ENCODE measurements at places on chromosomes 1 and 21. TPM values are rescaled to one million over a fixed set of nuclear protein-coding genes. Genes with fewer than 3 reads are reported as not detected.

TLCD4 gene
- polyA plus RNA-seq, result 0.96 TPM

DNA sequence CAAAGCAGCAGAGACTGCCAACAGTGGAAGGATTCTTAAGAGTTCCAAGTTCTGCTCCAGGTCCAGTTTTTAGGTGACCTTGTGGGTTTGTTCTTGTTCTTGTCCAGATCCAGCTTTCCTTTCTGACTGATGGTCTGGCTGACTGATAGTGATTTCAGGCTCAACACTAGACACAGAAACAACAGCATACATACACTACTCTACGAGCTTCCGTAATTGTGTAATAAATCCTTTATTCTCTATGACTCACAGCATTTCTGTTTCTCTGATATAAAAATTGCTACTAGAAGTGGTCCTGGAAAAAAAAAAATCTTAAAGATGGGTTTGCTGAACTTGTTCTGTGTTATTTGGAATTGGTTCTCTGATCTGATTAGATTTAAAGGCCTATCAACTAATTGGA lies 62.2 kb upstream of the PTCH2 start:
- no peak overlapping the region for H3K4me3 ChIP-seq
- no peaks in the 10 kb centered on the region for H3K36me3 ChIP-seq
- DNase-seq, result no peak

EXO5 gene
- polyA plus RNA-seq, result 7.4 TPM

GRCh38 chr21:40610345-40610744 lies 236.6 kb downstream of the DSCAM start:
- no peaks in the 10 kb centered on the region for H3K27me3 ChIP-seq
- DNase-seq, result no peak
- H3K36me3 ChIP-seq, result no peaks in the 10 kb centered on the region
- no peaks in the 10 kb centered on the region for H3K4me1 ChIP-seq
- no peak overlapping the region for H3K27ac ChIP-seq

CYP4A11 gene
- polyA plus RNA-seq, result not detected

DNA sequence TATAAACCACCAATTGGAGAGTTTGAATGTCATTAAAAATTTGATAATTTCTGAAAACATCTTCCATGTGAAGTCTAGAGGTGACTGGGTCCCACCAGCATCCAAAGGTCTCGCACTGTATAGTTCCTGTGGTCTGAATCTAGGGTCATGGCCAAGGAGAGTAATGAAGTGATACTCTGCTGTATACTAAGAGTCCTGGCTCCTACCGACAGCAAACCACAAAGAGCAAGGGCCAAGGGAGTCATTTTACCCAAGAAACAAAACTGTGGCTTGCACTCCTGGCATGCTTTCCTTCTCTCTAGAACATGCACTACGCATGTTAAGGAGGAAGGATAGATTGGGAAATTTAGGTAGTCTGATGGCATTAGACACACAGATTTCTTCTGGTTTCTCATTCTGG lies 115.6 kb downstream of the BRINP2 start:
- H3K27me3 ChIP-seq, result no peaks in the 10 kb centered on the region
- DNase-seq, result no peak

GRCh38 chr1:177937931-177938330 lies 31.9 kb downstream of the SEC16B start:
- H3K36me3 ChIP-seq, result no peaks in the 10 kb centered on the region
- no peak for DNase-seq
- H3K4me1 ChIP-seq, result no peaks in the 10 kb centered on the region
- no peak overlapping the region for H3K27ac ChIP-seq
- no peaks in the 10 kb centered on the region for H3K27me3 ChIP-seq

- H3K27ac ChIP-seq, result no peak overlapping the region
- H3K27me3 ChIP-seq, result no peaks in the 10 kb centered on the region
- DNase-seq, result no peak
- H3K36me3 ChIP-seq, result peaks cover 31% of the 10 kb centered on the region
- no peaks in the 10 kb centered on the region for H3K4me1 ChIP-seq
Measured at GRCh38 chr1:235455097-235455496, 49.2 kb downstream of the B3GALNT2 start.

GRCh38 chr21:27024971-27025370 lies 58.1 kb upstream of the ADAMTS5 start:
- H3K36me3 ChIP-seq, result no peaks in the 10 kb centered on the region
- no peak overlapping the region for H3K27ac ChIP-seq
- H3K4me3 ChIP-seq, result no peak overlapping the region
- no peak for DNase-seq

- H3K36me3 ChIP-seq, result no peaks in the 10 kb centered on the region
- H3K4me3 ChIP-seq, result no peak overlapping the region
- DNase-seq, result peak; percentile 63
- H3K4me1 ChIP-seq, result no peaks in the 10 kb centered on the region
Measured at GRCh38 chr1:48202030-48202752, 20.3 kb upstream of the SLC5A9 start.

UBE2U gene
- polyA plus RNA-seq, result not detected

CENPF gene
- polyA plus RNA-seq, result 14.5 TPM

- H3K27me3 ChIP-seq, result no peaks in the 10 kb centered on the region
- H3K36me3 ChIP-seq, result no peaks in the 10 kb centered on the region
- peak; percentile 44 for DNase-seq
Measured at GRCh38 chr1:117780687-117781475, 148.5 kb downstream of the GDAP2 start.

GRCh38 chr21:31888936-31889371 lies 16.1 kb downstream of the HUNK start:
- H3K4me1 ChIP-seq, result peaks cover 8% of the 10 kb centered on the region
- peak; percentile 43 for DNase-seq
- H3K4me3 ChIP-seq, result no peak overlapping the region
- peak overlapping the region; percentile 15 for H3K27ac ChIP-seq
- H3K27me3 ChIP-seq, result no peaks in the 10 kb centered on the region

GRCh38 chr1:12488666-12489354 lies 129.2 kb downstream of the DHRS3 start:
- no peak overlapping the region for H3K4me3 ChIP-seq
- H3K36me3 ChIP-seq, result no peaks in the 10 kb centered on the region
- no peak for DNase-seq
- H3K27me3 ChIP-seq, result no peaks in the 10 kb centered on the region

IL6R gene
- polyA plus RNA-seq, result 1.4 TPM

- H3K27me3 ChIP-seq, result no peaks in the 10 kb centered on the region
- H3K4me3 ChIP-seq, result no peak overlapping the region
- no peak overlapping the region for H3K27ac ChIP-seq
- H3K36me3 ChIP-seq, result no peaks in the 10 kb centered on the region
- DNase-seq, result no peak
Measured at GRCh38 chr1:239250353-239251035, 135.9 kb upstream of the CHRM3 start.

INAVA gene
- polyA plus RNA-seq, result 0.12 TPM

Data from SK-N-SH (cell line).